ENCODE measurements at places on chromosomes 6 and 20.

DNA sequence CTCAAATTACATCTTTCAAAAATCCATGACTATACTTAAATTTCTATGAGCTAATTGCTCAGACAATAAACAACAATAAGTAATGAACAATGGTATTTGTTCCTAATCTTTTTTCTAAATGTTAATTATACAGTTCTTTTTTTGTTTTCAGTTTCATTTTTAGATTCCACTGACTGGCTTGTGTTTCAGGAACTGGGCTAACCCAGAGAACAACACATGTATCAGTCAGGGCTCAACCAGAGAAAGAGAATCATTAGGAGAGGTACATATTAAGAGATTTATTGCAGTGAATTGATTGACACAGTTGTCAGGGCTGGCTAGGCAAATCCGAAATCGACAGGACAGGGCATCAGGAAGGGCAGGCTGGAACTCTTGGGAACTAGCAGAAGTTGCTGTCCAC lies 182.8 kb downstream of the GRM1 start:
- DNase-seq: no peak

DNA sequence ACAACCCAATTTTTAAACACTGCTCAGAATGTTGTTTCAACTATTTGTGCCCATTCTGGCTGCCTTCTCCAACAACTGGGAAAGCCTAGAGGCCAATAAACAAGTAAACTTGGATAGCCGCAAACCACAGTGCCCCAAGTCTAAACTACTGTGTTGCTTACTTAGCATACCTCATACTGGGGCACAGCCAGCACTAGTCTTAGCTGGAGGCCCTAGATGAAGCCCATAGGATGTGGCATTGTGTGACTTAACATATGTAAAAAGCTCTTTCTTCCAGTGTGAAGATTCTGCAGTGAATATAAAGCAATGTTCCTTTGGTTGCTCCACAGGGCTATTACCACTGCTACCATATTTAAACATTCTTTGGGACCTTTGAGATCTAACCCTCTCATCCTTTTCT lies 564.3 kb upstream of the NRSN1 start:
- DNase-seq: no peak

DNA sequence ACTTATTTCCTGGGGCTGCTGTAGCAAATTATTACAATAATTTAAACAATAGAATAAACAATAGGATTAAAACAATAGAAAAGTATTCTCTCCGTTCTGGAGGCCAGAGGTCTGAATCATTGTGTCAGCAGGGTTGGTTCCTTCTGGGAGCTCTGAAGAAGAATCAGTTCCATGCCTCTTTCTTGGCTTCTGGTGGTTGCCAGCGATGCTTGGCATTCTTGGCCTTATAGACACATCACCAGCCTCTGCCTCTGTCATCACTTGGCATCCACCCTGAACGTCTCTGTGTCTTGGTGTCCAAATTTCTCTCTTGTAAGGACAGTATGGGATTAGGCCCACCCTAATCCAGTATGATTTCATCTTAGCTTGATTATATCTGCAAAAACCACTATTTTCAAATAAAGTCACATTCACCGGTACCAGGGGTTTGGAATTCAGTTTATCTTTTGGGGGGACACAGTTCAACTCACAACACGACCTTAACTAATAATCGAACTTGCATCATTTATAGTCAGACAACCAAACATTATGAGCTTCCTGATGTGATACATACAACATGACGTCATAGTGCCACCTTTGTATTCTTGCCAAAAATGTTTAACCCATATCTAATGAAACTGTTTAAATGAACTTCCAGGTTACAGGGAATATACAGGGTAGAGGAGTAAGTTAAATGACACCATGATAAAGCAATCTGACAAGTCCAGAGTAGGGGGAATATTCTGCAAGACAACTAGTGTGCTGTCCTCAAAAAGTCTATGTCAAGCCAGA lies 84.7 kb upstream of the RNF24 start:
- no peak for DNase-seq

GRCh38 chr6:73006146-73006545 lies 219.2 kb downstream of the KHDC1L start:
- DNase-seq: no peak

- no peak for DNase-seq
These were observed 22.7 kb upstream of the HLA-DQA1 start for GRCh38 chr6:32614366-32615081.

DNA sequence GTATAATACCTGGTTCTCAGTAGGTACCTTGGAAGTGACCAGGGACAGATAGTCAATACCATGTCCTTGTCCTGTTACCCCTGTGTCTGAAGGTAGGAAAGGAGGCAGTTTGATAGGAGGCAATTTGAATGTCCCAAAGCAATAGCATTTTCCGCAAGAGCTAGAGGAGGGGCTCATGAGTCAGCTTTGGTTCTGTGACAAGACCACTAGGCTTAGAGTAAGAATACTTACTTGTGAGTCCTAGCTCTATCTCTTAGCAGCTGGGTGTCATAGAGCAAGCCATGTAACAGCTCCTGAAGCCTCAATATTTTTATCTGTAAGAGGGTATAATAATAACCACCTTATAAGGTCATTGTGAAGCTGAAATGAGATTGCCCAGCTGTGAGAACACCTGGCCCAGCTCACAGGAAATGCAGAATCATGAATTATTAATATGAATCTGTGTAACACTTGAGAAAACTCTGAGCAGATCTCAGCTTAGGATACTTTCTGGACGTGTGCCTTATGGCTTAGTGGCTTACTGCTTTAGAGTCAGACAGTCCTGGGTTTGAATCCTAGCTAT lies 58.6 kb downstream of the DAAM2 start:
- DNase-seq: no peak

GRCh38 chr20:57180387-57180786 lies 86.1 kb downstream of the BMP7 start:
- DNase-seq: no peak

GRCh38 chr20:9609887-9610502 lies 95.6 kb downstream of the LAMP5 start:
- peak; percentile 68 for DNase-seq
